NCI-H2171 treated with DMSO at 0.1 percent for 48 hours (cell line): ENCODE measurements at places on chromosomes 13 and 19.

- DNase-seq, result no peak
These were observed 32.2 kb upstream of the WDFY2 start for GRCh38 chr13:51552027-51552426.

DNA sequence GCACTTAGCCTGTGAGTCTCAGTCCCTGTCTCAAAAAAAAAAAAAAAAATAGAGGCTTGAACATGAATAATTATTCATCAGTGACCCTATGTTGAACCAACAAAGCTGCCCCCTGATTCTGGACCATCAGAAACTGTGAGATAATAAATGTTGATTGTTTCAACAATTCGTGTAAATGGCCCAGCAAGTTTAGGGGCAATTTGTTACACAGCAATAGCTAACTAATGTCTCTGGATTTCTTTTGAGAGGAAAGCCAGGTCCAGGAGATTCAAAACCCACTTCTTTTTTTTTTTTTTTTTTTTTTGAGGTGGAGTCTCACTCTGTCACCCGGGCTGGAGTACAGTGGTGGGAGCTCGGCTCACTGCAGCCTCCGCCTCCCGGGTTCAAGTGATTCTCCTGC, 12.5 kb upstream of the TLE6 start:
- DNase-seq, result no peak

GRCh38 chr19:6970443-6970842, 50.8 kb downstream of the MBD3L2B start:
- DNase-seq, result peak; percentile 77

DNA sequence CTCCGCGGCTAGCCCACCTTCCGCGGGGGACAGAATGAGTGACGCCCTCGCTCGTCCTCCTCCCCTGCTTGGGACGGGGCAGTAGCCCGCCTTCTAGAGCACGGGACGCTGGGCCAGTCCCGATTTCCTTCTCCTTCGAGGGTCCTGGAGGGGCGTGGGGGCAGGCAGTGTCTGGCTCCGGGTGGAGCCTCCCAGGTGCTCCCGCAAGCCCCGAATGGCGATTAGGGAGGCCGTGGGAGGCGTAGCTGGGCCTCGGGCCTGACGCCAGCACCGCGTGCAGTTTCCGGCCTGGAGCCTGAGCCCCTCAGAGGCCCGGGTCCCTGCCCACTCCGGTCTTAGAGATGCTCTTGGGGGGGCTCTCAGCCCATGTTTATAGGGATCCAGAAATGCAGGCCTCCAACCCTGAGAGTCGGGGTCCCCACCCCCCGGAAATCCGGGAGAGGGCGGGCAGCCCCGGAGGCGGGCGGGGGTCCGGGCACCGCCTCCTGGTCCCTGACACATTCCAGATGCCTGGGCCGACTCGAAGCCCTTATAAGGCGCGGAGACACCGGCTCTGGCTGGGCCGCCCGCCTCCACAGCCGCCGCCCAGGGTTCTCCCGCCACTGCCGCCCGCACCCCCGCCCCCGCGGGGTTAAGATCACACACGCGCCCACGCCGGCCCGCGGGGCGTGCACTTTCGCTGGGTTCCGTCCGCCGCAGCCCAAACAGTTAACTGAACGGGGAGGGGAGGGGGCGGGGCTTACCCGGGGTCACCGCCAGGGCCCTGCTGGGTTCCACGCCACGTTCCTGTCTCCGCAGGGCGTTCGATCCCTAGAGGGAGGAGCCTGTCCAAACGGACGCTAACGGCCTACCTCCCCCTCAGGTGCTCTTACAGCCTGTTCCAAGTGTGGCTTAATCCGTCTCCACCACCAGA, 1.5 kb downstream of the MYADM start:
- DNase-seq, result no peak

GRCh38 chr19:52237197-52237596, 32.2 kb upstream of the ZNF766 start:
- DNase-seq, result no peak

DNA sequence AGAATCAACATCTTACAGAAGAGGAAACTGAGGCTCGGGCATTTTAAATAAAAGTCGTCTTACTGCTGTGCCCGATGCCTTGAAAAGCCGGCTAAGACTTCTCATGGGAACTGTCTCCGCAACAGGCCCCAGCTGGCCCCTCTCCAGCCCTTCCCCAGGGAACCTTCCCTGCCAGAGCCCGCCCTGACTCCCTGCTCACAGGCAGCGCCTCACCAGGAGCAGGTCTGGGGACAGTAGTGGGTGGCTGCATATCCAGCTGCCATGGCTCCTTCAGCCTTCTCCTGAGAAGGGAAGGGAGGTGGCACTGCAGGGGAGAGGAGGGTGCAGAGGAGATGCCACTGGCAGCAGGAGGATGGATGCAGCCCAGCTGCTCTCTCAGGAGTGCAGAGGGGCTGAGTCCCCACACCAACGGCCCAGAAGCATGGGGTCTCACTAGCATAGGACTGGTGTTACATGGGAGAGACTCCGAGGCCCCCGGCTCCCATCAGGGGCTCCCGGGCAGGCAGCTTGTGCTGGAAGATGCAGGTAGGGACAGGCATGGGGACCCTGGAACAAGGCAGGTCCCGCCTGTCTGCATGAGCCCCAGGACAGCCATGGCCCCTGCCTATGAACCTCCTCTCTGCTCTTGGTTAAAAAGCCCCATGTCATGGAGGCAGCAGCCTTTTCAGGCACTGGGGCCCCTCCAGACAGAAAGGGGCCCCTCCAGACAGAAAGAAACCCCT, 216.4 kb upstream of the SGCG start:
- DNase-seq, result peak; percentile 12

DNA sequence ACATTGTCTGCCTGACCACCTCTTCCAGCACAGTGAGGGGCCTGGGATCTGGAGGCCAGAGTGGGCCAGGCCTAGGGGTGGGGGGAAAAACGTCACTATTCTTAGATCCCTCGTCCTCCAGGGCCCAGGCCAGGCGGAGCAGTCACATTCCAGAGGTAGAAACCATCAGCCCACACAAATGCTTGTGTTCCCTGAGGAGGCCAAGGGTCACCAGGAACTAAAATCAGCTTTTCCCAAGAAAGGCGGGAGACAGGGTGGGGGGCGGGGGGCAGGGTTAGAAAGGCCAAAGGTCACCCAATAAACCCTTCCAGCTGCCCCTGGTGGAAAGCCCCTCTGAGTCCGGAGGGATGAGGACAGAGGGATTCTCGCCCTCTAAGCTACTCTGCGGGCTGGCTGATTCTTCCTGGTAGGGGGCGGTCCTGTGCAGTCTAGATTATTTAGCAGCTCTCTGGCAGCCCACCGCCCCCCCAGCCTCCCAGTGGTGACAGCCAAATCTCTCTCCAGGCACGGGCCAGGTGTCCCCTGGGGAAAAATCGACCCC, 23.5 kb upstream of the CCL25 start:
- DNase-seq, result peak; percentile 73

GRCh38 chr19:38678891-38679494, 31.5 kb downstream of the ACTN4 start:
- no peak for DNase-seq

GRCh38 chr13:74479124-74479523, 344.9 kb upstream of the KLF12 start:
- DNase-seq, result no peak

GRCh38 chr19:38930776-38931520, at the start of gene MRPS12:
TSS of gene MRPS12 (plus strand) at chr19:38930944. CDS start at chr19:38931295, 351 bp downstream.
- peak; percentile 97 for DNase-seq

GRCh38 chr13:109577191-109577700, 209.1 kb downstream of the IRS2 start:
- DNase-seq, result no peak

DNA sequence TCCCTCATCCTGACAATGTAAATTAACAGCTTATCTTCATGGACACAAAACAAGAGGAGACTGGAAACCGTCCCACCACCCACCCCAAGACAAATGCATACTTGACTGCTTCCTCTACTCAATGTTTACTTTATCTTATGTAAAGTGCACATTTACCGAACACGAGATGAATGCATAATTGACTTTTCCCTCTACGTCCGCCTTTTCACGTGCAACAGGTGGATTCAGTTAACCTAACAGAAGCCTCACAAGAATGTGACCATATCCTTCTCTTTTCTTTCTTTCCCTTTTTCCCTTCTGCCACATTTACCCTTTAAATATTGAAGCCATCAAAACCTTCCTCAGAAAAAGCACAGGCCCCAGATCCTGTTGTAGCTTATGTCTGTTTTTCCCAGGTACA, 468.0 kb downstream of the UQCRFS1 start:
- DNase-seq, result no peak

DNA sequence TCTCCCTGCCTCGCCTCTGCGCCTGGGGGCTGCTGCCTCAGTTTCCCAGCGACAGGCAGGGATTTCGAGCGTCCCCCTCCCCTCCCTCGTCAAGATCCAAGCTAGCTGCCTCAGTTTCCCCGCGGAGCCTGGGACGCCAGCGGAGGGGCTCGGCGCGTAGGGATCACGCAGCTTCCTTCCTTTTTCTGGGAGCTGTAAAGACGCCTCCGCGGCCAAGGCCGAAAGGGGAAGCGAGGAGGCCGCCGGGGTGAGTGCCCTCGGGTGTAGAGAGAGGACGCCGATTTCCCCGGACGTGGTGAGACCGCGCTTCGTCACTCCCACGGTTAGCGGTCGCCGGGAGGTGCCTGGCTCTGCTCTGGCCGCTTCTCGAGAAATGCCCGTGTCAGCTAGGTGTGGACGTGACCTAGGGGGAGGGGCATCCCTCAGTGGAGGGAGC, 722 bp upstream of the ICAM1 start:
- no peak for DNase-seq

DNA sequence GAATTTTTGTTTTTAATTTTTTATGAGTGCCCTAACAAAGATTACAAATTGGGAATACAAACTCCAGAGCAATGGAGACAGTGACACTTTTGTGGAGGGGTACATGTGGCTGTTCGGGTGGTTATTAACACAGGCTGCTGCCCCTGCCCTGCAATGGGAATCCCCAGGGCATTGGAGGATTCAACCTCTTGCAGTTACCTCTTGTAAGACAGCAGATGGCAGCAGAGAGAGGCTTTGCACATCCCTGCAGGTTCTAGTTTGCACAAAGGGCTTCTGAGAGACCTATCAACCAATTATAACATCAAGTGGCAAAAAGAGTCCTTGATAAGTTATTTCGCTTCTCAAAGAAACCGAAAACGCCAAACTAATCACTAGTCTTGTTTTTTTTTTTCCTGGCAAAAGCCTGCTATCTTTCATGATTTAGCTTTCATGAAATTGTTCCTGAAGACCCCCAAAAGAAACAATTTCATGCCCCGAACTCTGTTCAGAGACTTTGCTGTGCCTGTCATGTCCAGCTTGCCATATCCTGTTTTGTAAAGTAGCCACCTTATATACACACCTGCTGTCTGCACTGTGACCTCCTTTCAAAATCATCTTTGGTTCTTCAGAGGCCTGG, 10.4 kb downstream of the GJB2 start:
- DNase-seq, result peak; percentile 44

DNA sequence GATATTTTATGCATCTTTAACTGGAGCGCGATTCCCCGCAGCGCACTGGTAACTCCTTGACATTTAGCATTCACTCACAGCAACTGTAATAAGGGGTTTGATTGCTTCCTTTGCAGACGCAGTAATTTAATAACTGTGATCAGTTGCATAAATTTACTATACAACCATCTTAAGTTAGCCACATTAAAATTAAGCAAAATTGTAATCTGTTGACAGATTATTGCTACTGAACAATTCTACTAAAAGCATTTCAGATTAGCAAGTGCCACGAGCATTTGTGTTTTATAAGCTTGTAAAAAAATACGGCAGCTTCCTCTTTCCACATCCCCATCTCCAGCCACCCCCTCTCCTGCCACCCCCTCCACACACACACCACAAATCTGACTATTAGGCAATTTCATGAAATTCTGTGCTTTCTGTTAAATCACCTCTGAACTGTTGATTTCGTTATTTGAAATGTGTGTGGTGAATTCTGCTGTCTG, 44.4 kb downstream of the TSHZ3 start:
- no peak for DNase-seq

DNA sequence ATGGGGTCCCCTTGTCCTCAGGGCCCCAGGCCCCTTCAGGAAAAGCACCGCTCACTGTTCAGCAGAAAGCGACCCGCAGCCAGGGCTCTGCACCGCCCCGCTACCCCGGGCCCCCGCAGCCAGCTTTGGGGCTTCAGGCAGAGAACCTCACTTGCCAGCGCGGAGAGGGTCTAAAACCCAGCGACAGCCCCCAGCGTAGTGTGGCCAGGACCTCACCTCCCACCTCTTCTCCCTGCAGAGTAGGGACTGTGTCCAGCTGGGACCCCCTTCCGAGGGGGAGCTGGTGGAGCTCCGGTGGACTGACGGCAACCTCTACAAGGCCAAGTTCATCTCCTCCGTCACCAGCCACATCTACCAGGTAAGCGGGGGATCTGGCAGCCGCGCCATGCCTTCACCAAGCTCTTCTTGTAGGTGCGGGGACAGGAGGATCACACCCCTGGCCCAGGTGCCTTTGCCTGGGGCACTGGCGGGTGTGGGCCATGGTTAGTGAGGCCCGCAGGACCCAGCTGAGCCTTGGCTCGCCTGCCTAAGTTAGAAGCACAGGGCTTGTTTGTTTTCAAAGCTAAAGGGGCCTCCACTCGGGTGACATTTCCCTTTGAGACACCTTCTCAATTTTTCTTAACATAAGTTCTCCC, 175.7 kb downstream of the KDM4B start:
- DNase-seq, result no peak

GRCh38 chr19:16814526-16815100, 14.6 kb upstream of the SIN3B start:
- peak; percentile 17 for DNase-seq

- no peak for DNase-seq
These were observed 749.4 kb upstream of the SLC10A2 start for GRCh38 chr13:103815619-103816018.

DNA sequence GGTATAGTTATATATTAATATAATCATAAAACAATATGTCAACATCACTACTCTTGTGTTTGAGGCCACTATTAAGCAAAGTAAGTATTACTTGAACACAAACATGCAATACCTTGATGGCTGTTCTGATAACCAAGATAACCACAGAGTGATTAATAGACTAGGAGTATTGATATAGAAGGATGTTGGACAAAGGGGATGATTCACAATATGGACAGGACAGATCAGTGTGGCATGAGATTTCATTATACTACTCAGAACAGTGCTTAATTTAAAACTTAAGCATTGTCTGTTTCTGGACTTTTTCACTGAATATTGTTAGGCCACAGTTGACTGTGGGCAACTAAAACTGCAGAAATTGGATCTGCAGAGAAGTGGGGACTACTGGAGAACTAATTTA, 384.2 kb downstream of the SLITRK1 start:
- DNase-seq, result no peak

GRCh38 chr13:25752957-25753551, 298.8 kb downstream of the SHISA2 start:
- no peak for DNase-seq

DNA sequence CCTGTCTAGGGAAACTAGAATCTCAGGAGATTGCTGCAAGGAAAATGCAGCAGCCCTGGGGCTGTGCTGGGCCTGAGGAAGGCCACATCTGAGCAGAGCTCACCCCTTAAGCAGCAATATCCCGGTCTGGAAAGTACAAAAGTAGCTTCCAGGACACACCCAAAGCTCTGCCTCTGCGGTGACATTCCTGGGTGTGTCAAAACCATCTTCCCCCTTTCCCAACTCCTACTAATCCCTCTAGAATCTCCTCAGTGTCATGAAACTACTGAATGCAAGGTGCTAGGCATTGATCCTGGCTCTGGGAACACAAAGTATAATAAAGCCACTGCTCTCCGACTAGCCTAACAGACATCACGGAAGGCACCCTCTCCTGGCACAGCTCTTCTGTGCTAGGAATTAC, 5.0 kb downstream of the PBX4 start:
- no peak for DNase-seq

GRCh38 chr13:48563626-48564025, 30.7 kb upstream of the RCBTB2 start:
- DNase-seq, result no peak

GRCh38 chr13:73351730-73352129, 292.9 kb downstream of the KLF5 start:
- DNase-seq, result no peak

GRCh38 chr13:80979035-80979641, 638.2 kb upstream of the SPRY2 start:
- DNase-seq, result peak; percentile 66
